ENCODE measurements at places on chromosomes 12 and 14. TPM values are rescaled to one million over a fixed set of nuclear protein-coding genes. Genes with fewer than 3 reads are reported as not detected.

Gene ITGA7
- total RNA-seq, result 2.5 TPM

Gene SMAGP
- total RNA-seq, result 2.4 TPM

Gene MIPOL1
- total RNA-seq, result 12.8 TPM

Gene SIX4
- total RNA-seq, result 17.3 TPM

Gene SSPN
- 23.4 TPM for total RNA-seq

Gene ASPG
- not detected for total RNA-seq

DNA sequence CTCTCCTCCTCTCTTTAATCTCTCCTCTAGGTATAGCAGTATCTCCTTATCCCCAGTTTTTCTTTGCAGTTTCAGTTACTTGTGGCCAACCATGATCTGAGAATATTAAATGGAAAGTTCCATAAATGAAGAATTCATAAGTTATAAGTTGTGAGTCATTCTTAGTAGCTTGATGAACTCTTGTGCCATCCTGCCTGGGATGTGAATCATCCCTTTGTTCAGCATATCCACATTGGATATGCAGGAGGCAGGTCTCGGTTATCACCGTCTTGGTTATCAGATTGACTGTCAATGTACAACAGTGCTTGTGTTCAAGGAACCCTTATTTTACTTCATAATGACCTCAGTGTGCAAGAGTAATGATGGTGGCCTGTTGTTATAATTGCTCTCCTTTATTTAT is 134.0 kb downstream of the TMEM117 start:
- no peak for DNase-seq

DNA sequence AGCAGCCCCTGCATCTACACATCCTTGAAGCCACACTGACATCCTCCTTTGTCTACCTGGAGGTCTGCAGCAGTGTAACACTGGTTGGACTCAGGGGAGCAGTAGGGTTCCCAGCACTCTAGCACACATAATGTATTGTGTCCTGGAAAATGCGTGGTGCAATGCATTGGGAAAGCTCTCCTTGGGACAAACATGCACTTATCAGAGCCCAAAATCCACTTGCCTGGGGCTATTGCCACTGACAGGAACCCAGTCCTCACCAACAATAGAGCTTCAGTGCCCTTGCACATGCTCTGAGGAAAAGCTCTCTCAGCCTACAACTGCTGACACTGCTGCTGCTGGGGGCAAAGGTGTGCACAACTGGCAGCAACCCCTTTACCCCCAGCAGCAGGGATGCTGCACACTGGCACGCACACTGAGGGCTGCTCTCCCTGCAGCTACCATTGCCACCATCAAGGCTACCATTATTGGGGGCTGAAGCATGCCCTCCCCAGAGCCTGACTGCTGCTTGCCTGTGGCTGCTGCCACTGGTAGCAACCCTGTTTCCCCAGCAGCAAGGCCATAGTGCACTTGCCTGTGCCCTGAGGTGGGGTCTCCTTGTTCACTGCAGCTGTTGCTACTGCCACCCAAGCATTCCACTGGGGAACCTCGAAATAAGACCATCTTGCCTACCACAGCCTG is 221.9 kb downstream of the SLC38A4 start:
- no peak for DNase-seq

- no peak for DNase-seq
These were observed 89.2 kb downstream of the CFAP54 start for GRCh38 chr12:96578526-96579125.

DNA sequence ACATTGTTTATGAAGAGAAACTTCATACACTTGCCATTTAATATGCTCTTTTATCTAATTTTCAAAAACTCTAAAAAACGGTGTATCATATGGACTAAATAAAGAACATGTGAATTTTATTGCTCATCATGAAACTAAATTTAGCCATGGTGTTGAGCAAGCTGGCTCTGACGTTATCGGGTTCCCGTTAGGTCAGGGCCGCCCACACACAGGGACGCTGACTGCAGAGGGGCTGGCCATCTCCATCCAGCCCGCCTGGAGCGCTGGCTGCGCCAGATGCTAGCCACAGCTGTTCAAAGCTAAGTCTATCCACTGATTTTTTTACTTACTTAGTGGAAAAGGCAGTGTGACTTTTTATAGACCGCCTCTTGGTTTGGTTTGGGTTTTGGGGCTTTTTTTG is 36.5 kb upstream of the DYNC1H1 start:
- DNase-seq, result no peak

GRCh38 chr12:104799458-104799857 is 158.6 kb downstream of the SLC41A2 start:
- no peak for DNase-seq

GRCh38 chr12:21655591-21655990 is 2.1 kb downstream of the LDHB start:
- DNase-seq, result no peak

DNA sequence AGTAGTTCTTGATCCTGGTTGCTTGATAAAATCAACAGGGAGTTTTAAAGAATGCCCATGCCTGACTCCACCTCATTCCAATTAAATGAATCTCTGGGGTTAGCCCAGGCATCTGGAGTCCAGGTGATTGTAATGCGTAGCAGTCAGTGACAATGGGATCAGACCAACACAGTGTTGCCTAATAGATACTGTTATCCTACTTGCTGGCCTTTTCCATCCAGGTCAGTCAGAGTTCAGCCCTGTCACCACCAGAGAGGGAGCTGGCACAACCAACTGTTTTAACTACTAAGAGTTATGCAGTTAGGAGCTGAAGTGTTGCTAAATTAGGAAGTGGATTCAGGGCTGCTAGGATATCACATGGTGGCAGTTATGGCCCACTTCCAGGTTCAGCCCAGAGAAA is 107.1 kb downstream of the GPR135 start:
- DNase-seq, result no peak

GRCh38 chr12:10740182-10740581 is 17.1 kb upstream of the YBX3 start:
- no peak for DNase-seq

DNA sequence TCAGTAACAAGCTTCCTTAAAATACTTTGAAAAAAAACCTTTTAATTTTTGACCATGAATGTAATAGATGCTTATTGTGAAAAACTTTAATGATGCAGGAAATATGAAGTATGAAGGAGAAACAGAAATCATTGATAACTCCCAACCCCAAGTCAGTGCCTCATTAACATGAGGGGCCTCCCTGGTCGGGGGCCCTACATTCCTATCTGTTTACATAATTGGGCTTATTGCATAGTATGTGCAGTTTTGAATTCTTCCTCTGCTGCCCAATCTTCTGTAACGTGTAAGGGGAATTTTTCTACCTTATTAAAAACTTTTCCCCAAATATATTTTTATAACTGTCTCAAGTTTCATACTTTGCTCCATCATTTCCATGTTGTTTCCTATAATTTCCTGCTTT is 63.0 kb downstream of the SLC25A47 start:
- no peak for DNase-seq

Data from Panc1 (cell line).